Esophagus squamous epithelium (tissue), 5 donors: ENCODE measurements at places on chromosomes 2 and 18.

GRCh38 chr2:239279508-239280295, 121.1 kb downstream of the HDAC4 start:
- H3K4me1 ChIP-seq: peaks cover 69% of the 10 kb centered on the region
- no peak overlapping the region for H3K4me3 ChIP-seq
- H3K27ac ChIP-seq: peak overlapping the region; percentile 79
- no peak for DNase-seq

- H3K27me3 ChIP-seq: no peaks in the 10 kb centered on the region
- H3K4me3 ChIP-seq: no peak overlapping the region
- H3K4me1 ChIP-seq: no peaks in the 10 kb centered on the region
- no peak overlapping the region for H3K27ac ChIP-seq
- H3K36me3 ChIP-seq: no peaks in the 10 kb centered on the region
- no peak for DNase-seq
Observed at GRCh38 chr18:51091270-51091669, 61.3 kb downstream of the SMAD4 start.

- no peak overlapping the region for H3K27ac ChIP-seq
- H3K4me1 ChIP-seq: peaks cover 34% of the 10 kb centered on the region
- no peak overlapping the region for H3K4me3 ChIP-seq
- H3K36me3 ChIP-seq: no peaks in the 10 kb centered on the region
- DNase-seq: no peak
- no peaks in the 10 kb centered on the region for H3K27me3 ChIP-seq
Observed at GRCh38 chr2:69716555-69717120, 25.3 kb upstream of the ANXA4 start.

DNA sequence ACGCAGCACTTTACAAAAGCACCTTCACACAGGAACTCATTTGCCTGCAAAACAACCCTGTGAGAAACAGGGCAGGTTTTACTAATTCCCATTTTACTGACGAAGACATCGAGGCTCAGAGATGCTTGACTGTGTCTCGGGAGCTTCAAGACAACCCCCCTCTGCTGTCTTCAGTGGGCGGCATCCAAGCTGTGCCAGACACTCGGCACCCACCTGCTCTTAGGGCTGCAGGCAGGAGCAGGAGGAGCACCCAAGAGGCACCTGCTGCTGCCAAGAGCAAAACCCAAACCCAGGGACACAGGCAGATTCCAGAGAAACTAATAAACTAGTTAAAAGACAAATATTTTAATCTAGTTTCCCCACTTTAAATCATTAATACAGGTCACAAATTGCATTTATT, 67.9 kb downstream of the PPP4R1 start:
- peaks cover 71% of the 10 kb centered on the region for H3K36me3 ChIP-seq
- no peaks in the 10 kb centered on the region for H3K4me1 ChIP-seq
- H3K27ac ChIP-seq: no peak overlapping the region
- H3K4me3 ChIP-seq: no peak overlapping the region
- no peak for DNase-seq
- H3K27me3 ChIP-seq: no peaks in the 10 kb centered on the region

GRCh38 chr2:238645716-238646115, 202.2 kb upstream of the TWIST2 start:
- H3K27ac ChIP-seq: no peak overlapping the region
- H3K4me3 ChIP-seq: no peak overlapping the region
- H3K4me1 ChIP-seq: no peaks in the 10 kb centered on the region
